ENCODE measurements at places on chromosomes 3 and 15.

GRCh38 chr15:74336061-74337005 lies 31.1 kb downstream of the CYP11A1 start:
- no peak for DNase-seq

DNA sequence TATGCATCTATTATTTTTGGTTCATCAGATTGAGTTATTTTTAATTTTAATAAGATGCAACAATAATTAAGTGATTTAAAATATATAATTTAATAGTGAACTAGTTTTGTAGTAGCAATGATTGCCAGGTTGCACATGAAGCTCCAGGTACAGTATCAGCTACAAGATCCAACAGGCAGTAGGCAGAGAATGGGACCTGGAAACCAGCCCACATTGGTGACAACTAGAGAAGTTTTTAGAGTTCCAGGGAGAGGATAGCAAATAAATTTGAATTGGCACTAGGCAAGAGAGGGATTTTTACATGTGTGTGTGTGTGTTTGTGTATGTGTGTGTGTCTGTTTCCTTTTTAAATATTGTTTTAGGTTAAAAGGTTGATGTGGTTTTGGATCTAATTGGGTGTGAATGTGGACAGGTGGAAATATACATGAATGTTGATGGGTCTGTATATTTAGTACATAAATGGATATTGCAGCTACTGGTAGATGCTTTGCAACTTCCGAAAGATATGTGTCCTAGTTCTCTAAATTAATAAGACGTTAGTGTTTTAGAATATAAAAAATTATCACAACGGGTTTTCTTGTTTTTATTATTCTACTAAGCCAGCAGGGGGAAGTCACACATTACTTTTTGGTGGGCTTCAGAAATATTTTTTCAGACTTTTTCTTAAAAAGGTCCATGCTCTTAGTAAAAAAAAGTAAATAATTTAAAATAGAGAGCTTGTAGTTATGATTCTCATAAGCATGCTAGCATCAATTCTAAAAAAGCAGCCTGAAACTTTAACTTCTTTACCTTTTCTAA lies 110.1 kb upstream of the GBE1 start:
- DNase-seq = no peak

- no peak for DNase-seq
These were observed 83.0 kb downstream of the VGLL4 start for GRCh38 chr3:11560746-11561145.

DNA sequence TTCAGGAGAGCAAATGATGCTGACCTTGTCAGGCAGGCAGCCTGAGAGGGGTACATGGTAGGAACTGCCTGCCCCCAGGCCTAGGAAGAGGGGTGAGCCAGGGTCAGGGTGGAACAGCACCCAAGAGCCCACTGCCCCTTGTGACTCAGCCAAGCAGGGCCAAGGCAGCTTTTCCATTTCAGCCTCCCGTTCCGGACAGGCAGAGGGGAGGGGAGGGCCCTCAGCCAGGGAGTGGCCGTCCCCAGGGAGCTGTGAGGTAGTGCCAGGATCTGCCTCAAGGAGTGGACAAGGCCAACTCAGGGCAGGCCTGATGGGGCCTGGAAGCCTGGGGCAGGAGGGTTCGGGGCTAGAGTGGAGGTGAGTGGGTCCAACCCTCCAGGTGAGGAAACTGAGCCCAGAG lies 5.1 kb upstream of the ANKRD63 start:
- DNase-seq = no peak

GRCh38 chr3:112829046-112829445 lies 17.6 kb downstream of the CD200R1L start:
- DNase-seq = no peak

DNA sequence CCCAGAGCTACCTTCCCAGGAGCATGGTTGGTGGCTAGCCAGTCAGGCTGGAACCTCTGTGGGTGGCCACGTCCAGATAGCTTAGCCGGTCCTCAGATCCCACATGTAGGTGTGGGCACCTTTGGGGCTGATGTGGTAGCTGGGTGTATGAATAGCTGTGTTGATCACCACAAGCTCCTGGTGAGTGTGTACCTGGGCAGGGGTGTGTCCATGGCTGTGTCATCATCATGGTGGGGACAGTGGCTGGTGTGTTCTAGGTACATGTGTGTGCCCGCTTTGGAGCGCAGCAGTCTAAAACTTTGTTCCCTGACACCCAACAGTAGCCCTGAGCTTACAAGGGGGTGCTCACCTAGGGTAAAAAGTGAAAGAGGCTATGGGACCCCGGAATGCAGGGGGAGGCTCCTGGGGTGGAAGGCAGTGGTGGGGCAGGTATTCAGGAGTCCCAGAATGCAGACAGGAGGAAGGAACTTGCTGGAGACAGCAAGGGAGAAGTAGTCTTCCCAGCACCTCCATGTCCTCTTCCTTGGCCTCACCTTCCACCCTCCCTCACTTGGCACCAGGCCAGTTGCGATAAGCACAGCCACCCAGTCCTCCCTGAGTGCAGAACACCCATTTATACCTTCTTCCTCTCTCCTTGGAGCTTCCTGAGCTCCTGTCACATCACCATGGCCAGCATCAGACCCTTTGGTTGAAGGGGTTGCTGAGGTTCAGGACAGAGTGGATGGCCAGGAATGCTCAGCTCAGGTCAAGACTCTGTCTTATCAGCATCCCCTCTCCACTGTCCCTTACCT lies 1.2 kb downstream of the CISH start:
- DNase-seq = no peak

DNA sequence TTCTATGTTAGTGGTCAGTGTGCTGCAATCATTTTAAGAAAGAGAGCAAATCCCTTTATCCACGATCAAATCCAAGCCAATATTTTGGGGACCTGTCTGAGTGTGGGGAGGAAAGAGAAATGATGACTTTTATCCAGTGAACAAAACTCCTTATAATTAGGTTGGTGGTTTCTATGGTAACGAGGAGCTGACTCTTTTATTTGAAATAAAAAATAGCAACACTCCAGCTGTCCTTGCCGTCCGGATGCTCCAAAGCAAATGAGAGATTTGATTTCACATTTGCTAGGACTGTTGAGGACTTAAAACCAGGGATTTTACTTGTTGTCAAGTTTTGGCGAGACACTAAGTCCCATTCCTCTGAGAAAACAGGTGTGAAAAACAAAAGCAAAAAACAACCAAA lies 154.0 kb upstream of the PRICKLE2 start:
- DNase-seq = no peak

DNA sequence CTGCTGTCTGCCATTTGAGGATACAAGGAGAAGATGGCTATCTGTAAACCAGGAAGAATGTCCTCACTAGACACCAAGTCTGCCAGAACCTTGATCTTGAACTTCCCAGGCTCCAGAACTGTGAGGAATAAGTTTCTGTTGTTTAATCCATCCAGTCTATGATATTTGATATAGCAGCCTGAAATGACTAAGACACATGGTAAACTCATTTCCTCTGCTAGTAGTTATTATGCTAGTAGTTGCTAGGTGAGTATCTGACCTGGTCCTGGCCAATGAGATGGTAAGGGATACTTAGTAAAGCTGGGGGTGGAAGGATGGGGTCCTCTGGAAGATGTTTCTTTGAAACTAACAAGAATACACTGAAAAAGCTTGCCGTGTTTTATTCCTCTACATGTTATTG lies 280.7 kb upstream of the ARHGEF26 start:
- no peak for DNase-seq

- DNase-seq = no peak
These were observed 60.2 kb upstream of the ACP3 start for GRCh38 chr3:132256989-132257388.

GRCh38 chr3:30550246-30550645 lies 56.2 kb upstream of the TGFBR2 start:
- no peak for DNase-seq

DNA sequence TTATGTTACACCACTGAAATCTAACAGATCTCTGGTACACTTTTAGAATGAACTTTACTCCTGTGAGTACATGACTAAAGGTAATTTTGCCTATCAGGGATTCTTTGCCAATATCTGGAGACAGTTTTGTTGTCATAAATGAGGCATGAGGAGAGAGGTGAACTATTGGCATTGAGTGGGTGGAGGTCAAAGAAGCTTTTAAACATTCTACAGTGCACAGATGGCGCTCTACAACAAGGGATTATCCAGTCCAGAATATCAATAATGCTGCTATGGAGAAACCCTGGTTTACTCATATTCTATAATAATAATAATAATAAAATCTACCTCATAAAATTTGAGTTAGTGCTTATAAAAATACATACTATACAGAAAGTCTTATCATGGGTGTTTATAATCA lies 702.3 kb downstream of the SI start:
- DNase-seq = no peak

GRCh38 chr15:97200161-97200560 lies 760.3 kb upstream of the ARRDC4 start:
- DNase-seq = no peak

DNA sequence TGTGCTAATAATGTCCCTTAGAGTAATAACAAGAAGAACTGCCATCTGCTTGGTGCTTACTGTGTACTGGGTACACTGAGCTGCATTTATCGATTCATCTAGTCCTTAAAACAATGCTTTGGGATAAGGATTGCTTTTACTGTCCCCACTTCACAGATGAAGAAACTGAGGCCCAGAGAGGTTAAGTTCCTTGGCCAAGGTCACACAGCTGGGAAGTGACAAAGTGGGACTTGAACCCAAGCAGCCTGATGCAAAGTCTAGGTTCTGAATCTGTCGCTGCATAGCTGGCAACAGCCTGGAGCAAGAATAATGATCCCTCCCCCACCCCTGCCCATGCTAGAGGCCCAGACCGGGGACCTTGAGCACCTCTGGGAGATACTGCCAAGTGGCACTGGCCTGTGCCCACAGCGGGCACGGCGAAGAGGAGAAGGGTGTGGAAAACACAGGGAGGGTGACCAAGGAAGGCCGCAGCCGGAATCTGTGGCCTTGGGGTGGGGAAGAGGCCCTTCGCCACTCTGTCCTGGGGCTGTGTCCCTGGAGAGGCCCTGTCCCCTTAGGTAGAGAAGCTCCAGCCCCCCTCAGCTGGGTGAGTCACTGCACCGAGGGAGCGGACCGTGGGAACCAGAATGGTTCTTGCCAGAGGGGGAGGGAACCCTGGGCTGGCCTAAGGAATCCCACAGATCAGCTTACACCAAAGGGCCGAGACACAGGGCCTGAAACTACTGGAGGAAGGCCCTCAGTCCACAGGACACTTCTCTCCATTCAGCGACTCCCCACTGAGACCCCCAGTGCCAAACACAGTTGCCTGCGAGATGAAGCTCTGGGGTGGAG lies 3.5 kb downstream of the PLXND1 start:
- no peak for DNase-seq

DNA sequence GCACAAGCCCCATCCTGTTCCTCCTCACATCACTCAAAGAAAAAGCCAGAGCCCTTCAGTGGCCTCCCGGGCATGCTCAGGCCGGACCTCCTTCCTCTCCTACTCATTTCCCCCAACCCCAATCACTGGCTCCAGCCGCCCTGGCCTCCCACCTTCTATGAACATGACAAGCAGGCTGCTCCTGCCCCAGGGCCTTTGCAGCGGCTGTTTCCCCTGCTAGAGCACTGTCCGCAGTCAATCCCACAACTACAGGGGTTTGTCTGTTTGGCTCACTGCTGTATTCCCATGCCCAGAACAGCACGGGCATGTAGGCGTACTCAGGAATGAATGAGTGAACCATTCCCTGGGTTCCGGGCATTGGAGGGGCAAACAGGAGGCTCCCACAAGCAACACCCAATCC lies 139.8 kb upstream of the PRR20G start:
- no peak for DNase-seq

DNA sequence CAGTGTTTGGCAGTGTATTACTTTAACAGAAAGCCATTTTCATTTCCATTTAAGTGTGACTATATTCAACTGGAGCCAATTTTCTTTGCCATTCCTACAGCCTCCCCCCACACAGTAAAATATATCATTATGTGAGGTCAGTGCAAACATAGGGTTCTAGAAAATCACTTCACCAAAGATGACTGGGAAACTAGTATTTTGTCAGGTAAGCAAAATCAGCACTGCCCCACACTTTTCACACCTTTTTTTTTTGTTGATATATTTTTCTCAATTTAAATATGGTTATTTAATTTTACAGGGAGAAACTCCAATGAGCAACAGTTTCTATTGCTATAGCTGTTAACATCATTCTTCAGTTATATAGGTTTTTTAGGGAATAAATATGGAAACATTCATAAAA lies 29.7 kb downstream of the MKRN2OS start:
- no peak for DNase-seq

DNA sequence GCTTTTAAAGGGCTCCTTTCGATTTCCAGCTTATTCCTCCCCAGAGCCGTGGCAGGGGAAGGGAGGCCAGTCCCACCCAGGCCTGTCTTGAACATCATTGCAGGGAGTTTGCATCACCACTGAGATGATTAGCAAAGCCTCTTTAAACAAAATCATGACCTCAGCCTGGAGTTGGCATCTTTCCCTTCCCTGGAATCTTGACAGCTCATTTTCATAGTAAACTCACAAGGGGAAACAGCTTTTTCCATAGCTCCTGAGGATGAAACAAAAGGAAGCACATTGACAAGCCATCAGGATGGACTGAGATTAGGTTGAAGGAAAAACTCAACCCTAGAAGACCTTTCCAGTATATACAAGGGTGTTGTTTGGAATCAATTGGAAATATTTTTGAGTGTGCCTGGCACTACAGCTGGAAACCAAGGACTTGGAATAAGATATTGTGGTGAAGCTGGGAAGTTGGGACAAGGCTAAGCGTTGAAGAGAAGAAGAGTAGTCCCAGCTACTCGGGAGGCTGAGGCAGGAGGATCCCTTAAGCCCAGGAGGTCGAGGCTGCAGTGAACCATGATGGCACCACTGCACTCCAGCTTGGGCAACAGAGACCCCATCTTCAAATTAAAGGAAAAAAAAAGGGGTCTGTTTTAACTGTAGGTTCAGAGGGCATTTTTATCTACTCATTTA lies 3.1 kb upstream of the LARP6 start:
- DNase-seq = no peak

- DNase-seq = no peak
These were observed 173.0 kb upstream of the AZI2 start for GRCh38 chr3:28521663-28522062.

DNA sequence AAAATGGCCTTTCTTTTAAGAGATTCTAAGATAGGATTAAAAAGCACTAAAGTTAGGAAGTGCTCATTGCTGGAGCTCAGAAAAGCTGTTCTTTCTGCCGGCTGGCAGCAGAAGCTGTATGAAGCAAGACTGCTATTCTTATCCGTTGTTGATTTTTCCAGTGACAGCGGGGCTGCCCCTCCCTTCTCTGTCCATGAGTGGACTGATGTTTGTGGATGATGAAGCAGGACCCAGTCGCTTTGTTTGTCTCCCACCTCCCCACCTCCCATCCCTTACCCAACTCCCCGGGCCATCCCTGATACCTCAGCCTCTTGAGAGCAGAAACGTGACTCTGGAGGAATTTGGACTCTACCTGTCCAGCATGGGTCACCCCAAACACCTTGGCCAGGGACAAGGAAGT lies 10.3 kb upstream of the MUSTN1 start:
- DNase-seq = no peak

- no peak for DNase-seq
These were observed 3.5 kb upstream of the MTFMT start for GRCh38 chr15:65032801-65033537.

All from stimulated activated CD8-positive, alpha-beta memory T cell treated with anti-CD3 and anti-CD28 coated beads, Interleukin-7, amount 100 ng/mL, for 1 hour (primary cell).